ENCODE measurements at places on chromosomes 16 and 17.

GRCh38 chr17:8598913-8599312 lies 31.6 kb downstream of the MYH10 start:
- no peak for DNase-seq

- no peak for DNase-seq
Observed at GRCh38 chr17:35559495-35560210, 966 bp downstream of the SLFN14 start.

GRCh38 chr16:55248058-55248457 lies 75.9 kb upstream of the IRX6 start:
- no peak for DNase-seq

- no peak for DNase-seq
Observed at GRCh38 chr17:79207960-79208359, 133.3 kb downstream of the ENGASE start.

DNA sequence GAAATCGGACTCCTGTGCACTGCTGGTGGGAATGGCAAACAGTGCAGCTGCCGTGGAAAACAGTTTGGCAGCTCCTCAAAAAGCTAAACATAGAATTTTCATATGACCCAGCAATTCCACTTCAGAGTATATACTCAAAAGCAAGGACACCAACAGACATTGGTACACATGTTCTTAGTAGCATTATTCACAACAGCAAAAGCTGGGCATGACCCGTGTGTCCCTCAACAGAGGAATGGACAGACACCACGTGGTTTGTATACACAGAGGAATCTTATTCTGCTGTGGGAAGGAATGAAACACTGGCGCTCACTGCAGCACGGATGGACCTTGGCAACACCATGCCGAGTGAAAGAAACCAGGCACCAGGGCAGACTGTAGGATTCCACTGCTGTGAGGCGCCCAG lies 16.0 kb downstream of the NPTX1 start:
- DNase-seq: no peak

DNA sequence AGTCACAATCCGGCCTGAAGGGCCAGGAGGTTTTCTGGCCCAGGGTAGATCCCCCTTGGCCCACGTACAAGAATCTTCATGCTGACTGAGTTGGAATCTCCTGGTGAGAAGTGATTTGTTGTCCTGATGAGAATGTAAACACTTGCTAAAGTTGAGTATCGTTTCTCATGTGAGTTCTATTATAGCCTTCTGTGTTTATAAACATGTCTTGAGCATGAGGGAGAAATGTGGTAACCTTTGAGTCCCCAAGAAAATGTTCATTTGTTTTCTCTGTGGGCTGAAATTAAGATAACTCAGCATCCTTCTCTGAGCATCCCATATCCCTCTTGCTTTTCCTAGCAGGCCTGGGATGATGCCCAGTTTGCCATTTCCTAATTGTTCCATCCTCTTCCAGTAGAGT lies 204.8 kb downstream of the FTO start:
- DNase-seq: no peak

DNA sequence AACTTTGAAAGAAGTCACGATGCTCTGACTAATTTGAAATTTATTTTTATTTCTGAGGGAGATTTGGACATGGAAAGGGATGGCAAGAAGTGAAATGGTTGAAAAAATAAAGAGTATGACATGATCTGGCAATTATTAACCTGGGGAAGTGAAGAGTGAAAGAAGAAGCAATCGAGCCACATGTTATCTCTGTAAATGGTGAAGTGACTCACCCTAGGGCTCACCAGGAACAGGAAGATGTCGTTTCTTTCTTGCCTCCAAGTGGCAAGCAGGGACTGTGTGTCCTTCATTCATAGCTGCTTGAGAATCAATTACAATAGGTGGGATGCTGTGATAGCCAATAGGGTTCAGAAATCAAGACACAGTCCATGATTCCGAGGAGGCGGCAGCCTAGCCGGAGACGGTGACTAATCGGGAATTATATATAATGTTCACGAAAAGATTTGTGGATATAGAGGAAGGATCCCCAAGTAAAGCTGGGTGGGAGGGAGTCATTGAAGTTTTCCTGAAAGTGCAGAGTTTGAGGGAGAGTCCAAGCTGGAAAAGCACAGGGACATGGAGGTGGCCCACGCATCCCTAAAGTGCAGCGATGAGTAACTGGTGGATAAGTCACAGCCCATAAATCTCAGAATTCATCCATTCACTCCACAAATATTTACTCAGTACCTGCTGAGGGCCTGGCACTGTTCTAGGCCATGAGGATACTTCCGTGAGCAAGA lies 18.2 kb upstream of the KRT20 start:
- no peak for DNase-seq

- DNase-seq: no peak
Observed at GRCh38 chr16:86685076-86685475, 106.7 kb downstream of the FOXL1 start.

GRCh38 chr17:82389379-82389778 lies 17.8 kb downstream of the UTS2R start:
- no peak for DNase-seq

DNA sequence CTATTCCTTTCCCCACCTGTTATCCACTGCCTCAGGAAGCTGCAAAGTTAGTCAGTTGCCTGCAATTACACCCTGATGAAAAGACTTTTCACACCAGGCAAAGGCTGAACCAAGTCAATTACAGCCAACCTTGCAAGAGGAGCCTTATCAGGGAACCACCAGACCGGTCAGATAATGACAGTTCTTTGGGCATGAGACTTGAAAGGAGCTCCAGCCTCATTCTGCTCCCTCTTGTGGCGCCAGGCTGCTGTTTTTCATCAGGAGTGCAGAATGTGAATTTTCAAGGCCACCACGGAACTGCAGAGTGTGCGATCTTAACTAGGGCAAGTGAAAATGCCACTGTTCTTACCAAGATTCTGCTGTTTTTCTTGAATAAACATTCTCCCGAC lies 22.5 kb downstream of the DNAI2 start:
- no peak for DNase-seq

DNA sequence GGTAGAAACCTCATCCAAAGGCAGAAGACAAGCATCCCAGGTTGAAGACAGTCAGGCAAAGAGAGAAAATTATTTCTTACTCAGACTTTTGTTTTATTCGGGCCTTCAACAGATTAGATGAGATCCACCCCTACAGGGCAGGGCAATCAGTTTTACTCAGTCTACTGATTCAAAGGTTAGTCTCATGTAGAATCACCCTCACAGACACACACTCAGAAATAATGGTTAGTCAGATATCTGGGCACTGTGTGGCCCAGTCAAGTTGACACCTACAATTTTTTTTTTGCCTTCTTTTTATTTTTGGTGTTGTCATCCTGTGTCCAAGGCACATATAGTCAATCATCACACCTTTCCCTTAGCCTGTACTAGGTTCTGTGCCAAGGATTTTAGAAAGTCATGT lies 729.8 kb downstream of the WWOX start:
- no peak for DNase-seq

DNA sequence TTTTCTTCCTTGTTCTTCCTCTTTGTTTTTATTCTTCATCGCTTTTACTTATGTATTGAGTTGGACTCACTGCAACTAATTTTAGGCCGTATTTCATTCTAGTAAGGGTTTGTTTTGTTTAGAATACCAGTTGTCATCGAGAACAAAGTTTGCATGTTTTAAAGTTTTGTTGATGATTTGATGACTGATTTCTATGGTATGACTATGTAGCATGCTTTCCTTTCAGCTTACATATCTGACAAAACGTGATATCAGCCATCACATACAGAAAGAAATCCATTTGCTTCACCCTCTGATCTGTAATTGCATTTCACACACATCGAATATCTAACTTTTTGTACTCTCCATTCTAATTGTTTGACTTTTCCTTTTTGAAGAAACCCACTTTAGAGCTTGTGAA lies 4.0 kb downstream of the PRKCA start:
- no peak for DNase-seq

- DNase-seq: no peak
Observed at GRCh38 chr17:55760643-55761355, 9.9 kb downstream of the PCTP start.

- DNase-seq: no peak
Observed at GRCh38 chr17:65799869-65800268, 238.4 kb upstream of the AXIN2 start.

DNA sequence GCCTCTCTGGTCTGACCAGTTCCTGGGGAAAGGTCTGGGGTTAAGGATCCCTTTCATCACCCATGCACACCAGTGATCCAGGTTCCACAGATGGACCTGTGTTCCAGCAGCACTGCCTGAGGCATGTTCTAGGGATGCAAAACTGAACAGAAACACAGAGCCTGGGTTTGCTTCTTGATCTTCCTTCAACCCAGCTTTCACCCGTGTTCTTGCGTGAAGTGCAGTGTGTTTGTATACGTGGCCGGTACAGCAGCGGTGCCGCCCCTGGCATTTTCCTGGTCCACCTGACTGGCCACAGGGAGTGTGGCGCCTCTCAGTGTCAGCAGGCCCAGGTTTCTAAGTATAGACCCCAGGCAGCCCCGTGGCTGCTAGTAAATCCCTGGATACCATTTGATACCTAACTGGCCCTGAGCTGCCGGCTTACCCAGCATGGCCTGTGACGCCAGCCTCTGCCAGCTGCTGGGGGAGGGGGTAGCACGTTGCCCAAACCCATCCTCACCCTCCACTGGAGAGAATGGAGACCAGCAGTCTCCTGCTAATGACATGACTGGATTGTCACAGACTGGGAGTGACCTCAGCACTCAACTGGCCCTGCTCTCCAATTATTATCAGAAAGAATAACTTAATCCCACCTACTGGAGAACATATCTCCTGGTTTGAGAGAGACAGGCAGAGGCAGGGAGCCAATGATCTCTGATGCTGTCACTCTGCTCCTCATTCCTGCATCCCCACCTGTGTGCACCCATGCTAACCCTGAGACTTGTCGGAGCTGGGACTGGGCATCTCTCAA lies 59.2 kb upstream of the LGALS9 start:
- DNase-seq: no peak

DNA sequence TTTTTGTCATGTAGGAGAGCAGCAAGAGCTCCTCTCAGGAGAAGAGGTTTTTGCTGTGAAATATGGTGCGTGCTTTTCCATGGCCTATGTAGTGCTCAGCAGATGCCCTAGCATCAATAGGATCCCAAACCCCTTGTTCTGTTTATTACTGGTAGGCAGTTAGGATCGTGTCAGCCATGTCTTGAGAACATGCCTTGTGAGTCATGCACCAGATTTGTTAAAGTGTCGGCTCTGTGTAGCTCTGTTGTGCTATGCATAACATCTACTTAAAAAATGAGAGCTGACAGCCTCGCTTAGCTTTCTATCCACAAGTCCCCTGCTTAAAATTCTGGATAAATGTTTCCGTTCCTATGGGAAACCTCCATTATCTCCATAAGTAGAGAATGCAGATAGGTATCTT lies 4.4 kb upstream of the EIF4A3 start:
- DNase-seq: no peak

- DNase-seq: no peak
Observed at GRCh38 chr16:35201151-35201550, 1741.7 kb downstream of the TP53TG3F start.

GRCh38 chr16:50696575-50697420 lies 3.4 kb downstream of the NOD2 start:
- no peak for DNase-seq

DNA sequence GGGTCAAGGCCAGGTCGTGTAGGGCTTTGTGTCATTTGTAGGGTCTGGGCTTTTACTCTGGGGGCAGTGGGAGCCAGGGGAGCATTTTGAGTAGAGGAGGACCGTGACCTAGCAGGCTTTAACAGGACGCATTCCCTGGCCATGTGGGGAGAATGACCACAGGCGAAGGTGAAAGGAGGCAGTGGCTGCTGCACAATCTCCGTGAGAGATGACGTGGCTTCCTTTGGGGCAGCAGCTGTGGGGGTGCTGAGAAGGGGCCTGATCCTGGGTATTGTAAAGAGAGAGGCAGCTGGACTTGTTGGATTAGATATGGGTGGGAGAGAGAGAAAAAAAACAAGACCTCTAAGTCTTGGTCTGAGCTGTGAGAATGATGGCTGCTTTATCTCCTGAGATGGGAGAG lies 46.0 kb downstream of the KATNIP start:
- no peak for DNase-seq

DNA sequence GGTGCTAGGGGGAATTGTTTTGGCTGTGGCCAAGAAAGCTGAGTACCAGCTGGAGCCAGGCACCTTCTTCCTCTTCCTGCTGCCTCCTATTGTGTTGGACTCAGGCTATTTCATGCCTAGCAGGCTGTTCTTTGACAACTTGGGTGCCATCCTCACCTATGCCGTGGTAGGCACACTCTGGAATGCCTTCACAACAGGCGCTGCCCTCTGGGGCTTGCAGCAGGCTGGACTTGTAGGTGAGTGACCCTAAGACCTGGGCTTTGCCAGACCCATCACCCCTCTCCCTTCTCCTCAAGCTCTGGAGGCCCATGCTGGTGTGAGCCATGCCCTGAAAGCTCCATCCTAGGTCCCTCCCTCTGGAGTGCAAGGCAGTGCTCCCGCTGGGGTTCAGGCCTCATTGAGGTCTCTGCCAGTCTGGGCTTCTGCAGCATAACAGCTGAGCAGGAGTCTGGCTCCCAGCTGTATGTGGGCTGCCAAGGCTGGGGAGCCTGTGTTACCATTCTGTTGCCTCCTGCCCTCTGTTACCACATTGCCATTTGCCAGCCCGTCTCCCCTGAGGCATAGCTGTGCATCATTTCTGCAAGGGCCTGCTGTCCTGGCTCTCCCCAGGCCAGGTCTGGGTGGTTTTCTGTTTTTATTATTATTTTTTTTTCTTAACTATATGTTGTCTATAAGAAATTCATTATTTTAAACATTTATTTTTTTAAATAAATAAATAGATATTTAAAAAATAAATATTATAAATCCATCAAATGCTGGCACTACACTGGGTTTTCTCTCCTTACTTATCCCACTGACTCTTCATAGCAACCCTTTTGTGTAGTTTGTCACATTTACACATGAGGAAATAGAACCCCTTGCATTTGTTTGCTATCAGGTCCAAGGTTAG lies 4.1 kb downstream of the SLC9A5 start:
- no peak for DNase-seq

DNA sequence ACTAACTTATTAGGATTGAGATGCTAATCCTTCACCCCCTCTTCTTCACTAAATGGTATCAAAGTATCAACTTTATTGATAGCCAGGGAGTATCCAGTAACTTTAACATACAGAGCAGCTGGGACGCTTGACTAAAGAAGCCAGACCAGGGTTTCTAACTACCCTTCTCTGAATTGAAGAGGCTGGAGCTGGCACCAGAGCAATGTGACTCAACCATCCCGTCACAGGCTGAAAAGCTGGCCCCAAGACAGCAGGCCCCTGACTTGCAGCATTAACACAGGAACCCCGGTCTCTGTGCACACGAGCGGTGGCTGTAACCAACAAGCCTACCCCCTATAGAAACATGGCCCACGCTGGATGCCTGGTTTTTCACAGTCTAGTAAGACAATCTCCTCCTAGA lies 59.8 kb downstream of the ANKFN1 start:
- no peak for DNase-seq

GRCh38 chr17:73455767-73456166 lies 144.0 kb upstream of the CDC42EP4 start:
- no peak for DNase-seq

DNA sequence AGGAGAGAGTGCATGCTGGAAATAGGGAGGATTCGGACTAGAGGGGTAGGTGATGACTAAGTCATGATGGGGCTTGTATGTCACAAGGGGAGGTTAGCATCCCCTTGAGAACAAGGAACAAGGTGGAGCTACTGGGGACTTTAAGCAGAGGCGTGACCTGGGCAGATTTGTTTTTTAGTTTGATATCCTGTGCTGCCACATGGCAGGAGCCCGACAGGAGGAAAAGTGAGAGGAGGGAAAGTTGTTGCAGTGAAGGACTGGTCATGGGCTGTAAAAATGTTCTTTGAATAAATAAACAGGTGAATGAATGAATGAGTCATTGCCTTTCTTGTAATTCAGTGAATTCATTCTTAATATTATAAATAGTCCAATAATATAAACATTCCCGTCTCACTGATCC lies 365.1 kb upstream of the CDH5 start:
- no peak for DNase-seq

All from activated CD4-positive, alpha-beta T cell treated with anti-CD3 and anti-CD28 coated beads for 24 hours (primary cell).